CD4-positive, alpha-beta T cell treated with Interleukin-15 for 4 hours (primary cell): ENCODE measurements at places on chromosomes 5 and 9.

DNA sequence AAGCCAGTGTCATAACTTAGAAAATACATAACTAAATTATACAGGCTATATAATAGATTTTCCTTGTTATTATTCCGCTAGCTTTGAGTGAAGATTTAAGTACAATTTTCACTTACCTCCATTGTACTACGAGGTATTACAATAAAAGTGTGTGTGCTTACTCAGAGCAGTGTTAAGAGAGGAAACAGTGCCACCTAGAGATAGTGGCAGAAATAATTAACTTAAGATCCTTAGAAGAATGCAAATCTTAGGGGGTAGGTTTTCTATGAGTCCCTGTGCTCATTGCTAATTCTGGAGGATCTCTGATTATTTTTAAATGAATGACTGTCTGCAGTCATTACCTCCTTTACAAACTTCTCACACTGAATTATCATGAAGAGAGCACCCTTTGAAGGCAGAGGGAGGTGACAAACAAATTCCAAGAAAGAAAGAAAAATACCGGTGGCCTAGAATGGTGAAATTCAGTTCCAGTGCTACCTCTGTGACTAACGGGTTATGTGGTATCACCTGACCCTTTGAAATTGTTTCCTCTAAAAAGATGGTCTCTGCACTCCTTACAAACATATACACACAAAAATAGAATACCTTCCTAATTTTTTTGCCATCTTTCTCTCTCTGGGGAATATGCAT, 379.8 kb downstream of the TRIM36 start:
- no peak for DNase-seq

- no peak for DNase-seq
Measured at GRCh38 chr5:163434401-163434866, 3.0 kb upstream of the CCNG1 start.

GRCh38 chr9:128280084-128280622, 4.1 kb downstream of the SWI5 start:
- no peak for DNase-seq

DNA sequence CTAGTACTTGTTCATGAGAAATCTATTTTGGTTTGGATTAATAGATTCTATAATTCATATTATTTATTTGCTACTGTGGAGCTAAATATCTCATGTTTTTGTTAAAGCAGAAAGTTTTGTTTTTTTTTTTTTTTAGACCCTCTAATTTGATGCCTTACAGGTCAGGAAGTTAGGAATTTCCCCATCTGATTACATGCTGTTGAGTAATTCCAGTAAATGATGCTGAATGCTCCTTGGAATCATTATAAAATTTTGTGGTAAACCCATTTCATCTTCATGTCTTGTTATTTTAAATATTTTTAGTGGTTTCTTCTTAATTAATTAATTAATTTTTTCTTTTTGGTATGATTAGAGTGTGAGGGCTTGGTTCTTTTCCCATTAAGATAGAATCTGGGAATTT, 35.6 kb downstream of the NNT start:
- DNase-seq: no peak

- DNase-seq: no peak
Measured at GRCh38 chr5:150640311-150641005, at the start of gene SYNPO. SYNPO (plus strand) TSS chr5:150640660; CDS start chr5:150648276, 7,616 bp downstream.

DNA sequence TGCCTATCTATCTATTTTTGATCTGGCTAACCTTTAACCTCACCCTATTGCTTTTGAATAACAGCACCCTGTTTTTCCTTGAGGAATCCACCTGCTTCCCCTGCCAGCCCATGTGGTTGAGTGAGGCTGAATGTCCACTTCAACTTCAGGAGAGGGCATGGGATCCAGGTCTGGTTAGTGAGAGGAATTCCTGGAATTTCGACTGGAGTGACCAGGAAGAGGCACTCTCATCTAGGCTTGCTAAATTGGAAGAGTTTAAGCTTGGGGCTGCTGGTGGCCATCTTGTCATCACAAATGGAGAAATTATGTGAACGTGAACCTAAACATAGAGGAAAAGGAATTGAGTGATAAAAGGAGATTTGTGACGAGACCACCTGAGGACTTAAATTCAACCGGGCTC, 322.1 kb downstream of the OSTF1 start:
- DNase-seq: no peak

GRCh38 chr9:21974722-21975409, 19.3 kb downstream of the CDKN2A start:
- peak; percentile 20 for DNase-seq

DNA sequence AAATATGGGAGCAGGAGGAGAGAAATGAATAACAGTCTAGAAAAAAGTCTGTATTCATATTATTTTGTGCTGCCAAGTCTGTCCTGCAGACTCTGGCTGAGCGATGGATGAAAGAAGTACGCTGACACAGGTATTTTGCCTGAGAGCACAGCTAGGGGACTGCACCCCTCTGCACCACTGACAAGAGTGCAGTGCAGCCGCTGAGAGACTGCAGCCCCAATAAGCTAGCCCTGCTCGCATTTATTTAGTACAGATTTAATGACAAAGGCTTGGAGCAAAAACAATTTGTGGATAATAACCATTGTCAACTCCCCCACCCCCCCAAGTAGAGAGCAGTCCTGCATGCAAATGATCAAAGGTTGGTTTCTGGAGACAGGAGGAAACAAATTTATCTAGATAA, 13.3 kb upstream of the MRPS30 start:
- DNase-seq: no peak

GRCh38 chr9:99515895-99516656, 294.0 kb downstream of the SEC61B start:
- DNase-seq: no peak

DNA sequence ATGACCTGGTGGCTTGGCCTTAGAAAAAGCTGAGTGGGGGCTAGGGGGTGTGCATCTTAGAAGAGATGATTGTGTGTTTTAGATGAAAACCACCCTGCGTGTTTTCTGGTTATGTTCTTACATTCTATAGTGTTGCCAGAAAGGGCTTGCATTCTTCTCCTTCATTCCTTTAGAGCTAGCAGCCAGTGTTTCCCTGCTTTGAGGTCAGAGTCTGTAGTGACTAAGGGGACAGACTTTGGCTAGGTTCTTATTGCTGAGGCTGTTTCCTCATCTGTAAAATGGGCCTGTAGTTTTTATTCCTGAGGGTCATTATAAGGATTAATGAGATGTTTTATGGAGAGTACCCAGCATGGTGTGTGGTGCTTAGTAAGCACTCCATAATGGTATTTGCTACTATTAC, 6.4 kb downstream of the MAST4 start:
- DNase-seq: no peak

DNA sequence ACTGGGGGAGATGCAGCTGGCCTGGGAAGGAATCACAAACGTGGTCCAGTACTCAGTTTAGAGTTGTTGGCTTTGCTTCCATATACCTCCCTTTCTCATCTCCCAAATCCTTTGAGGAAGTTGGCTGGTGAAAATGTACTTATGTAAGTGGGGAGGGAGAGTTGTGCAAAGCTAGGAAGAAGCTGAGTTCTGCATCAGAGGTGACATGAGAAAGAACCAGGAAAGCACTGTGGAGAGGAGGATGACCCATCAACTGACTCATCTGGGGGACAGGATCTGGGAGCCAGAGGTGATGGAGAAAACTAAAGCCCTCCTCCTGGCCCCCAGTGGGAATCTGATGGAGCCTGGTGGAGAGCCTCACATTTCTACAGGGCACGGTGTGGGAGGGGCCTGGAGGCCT, 16.2 kb downstream of the KCNMB1 start:
- DNase-seq: no peak

DNA sequence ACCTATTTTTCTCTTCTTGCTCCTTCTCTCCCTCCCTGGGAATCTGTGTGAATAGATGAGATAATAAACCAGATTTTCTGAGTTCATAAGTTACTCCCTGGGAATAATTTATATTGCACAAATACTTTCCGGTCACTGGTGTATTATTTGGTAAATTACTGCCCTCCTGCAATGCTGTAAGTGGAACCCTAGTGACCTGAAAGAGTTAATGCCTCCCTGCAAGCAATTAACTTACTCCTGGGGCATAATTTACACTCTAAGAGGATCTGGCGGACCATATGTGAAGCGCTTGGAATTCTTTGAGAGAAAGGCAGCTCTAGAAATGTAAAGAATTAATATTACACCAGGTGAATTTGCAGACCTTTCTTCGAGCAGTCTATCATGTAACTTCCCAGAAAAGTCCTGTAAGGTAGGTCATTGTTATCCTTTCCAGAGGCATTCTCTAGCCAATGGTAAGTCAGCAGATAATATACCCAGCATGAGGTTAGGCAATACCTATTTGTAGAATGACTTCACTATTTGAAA, 7.0 kb upstream of the GDNF start:
- DNase-seq: no peak

DNA sequence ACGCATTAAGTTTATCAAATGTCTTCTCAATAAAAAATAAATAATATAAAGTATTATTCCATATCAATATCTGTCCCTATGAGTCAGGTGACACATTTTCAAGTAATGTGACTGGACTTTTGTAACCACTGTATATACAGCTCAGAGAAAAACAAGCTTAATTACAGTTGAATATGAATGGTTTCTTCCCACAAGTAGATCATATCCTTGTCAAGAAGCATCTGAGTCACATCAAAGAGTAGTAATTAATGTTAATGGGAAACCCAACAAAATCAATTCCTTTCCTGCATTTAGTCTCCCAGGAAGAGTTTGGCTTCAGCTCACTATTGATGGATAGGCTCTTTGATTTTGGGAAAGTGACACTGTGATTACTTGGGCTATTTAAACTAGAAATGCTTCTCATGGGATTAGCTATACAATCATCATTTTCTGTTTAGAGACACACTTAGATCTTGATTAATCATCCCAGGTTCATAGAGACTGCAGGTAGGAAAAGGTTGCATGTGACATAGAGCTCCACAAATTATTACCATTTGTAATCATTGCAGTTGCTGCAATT, 292.9 kb downstream of the GABRG2 start:
- no peak for DNase-seq

DNA sequence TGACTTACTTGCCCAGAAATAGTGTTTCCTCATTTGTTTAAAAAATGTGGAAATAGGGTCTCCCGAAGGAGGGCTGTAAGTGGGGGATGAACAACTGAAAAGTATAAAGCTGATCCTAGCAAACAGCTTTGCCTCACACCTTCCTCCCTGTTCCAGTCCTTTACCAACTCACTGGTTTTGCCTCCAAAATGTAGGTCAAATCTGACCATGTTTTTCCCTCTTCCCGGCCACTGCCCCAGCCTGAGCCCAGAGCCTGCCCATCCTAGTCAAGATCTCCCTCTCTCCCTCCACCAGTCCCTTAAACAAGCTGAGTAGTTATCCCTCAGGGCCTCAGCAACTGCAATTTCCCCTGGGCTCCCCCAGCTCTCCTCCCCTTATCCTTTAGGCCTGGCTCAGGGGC, 82.4 kb upstream of the FBXW11 start:
- DNase-seq: no peak

DNA sequence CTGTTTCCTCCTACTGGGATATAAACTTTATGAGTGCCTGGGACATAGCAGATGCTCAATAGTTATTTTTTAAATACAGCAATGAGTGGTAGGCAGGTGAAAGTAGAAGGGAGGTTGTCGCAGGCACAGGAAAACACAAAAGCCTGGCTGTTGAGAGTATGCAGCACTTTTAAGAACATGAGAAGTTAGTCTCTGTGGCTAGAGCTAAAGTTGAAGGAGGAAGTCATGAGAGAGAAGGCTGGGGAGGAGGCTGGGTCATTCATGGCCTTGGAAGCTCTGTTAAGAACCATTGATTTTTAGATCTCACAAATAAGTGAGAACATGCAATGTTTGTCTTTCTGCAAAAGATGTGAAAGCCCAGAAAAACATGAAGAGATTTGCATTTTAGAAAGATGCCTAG, 126.7 kb downstream of the PRKACG start:
- no peak for DNase-seq

- no peak for DNase-seq
Measured at GRCh38 chr5:140674211-140674610, 835 bp upstream of the DND1 start.

GRCh38 chr9:36893911-36894310, 140.2 kb downstream of the PAX5 start:
- DNase-seq: no peak
